ENCODE measurements at places on chromosomes 6 and 20.

GRCh38 chr6:45886776-45887175 is 128.9 kb downstream of the CLIC5 start:
- no peak for DNase-seq

DNA sequence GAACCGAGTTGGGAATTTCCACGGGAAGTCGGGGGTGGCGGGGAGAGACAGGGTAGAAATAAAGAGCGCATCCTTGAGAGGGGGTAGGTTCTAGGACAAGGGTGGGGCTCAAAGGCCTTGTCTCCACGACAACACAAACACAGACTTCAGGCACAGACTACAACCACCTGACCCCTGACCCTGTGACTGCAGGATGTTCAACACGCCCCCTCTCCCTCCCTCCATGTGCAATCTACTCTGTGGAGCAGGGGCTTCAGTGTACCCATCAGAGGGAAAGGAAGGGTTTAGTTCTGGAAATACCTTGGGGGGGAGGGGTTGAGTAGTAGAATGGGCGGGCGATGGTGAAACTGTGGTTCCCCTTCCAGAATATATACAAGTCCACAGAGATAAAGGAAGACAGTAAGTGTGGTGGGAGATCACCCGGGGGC is 651 bp upstream of the TAPBP start:
- peak; percentile 66 for DNase-seq

- DNase-seq: peak; percentile 3
Measured at GRCh38 chr6:101114703-101115102, 233.6 kb upstream of the ASCC3 start.

- DNase-seq: no peak
Measured at GRCh38 chr6:5729813-5730517, 276.8 kb downstream of the NRN1 start.

GRCh38 chr6:166289207-166290060 is 18.8 kb downstream of the PRR18 start:
- DNase-seq: no peak

DNA sequence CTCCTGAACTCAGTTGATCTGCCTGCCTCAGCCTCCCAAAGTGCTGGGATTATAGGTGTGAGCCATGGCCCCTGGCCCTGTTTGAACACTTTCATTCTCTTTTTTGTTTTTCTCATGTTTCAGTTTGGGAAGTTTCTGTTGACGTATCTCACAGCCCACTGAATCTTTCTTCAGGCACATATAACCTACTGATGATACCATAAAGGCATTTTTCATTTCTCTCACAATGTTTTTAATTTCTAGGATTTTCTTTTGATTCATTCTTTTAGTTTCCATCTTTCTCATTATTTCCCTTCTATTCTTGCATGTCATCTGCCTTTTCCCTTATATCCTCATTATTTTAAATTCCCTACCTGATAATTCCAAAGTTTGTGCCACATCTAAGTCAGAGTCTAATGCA is 58.5 kb upstream of the EZR start:
- DNase-seq: no peak

DNA sequence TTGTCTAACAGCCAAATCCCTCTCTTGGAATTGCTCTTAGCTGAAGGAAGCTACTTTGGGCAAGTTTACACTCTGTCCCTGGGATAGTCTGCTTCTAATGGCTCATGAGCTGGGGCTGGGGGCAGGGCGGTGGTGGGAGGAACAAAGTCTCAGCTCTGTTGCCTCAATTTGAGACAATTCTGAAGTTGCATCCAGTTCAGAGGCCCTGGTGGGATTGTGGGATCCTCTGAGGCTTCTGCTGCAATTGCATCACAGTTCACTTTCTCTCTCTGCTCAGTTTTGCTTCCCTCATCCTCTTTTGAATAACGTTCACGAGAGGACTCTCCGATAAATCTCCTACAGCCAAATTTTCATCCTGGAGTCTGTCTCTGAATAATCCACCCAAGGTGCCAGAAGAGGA is 440.6 kb upstream of the SLC35B3 start:
- DNase-seq: no peak

GRCh38 chr6:33314943-33315792 is 1.3 kb upstream of the TAPBP start:
- DNase-seq: no peak

DNA sequence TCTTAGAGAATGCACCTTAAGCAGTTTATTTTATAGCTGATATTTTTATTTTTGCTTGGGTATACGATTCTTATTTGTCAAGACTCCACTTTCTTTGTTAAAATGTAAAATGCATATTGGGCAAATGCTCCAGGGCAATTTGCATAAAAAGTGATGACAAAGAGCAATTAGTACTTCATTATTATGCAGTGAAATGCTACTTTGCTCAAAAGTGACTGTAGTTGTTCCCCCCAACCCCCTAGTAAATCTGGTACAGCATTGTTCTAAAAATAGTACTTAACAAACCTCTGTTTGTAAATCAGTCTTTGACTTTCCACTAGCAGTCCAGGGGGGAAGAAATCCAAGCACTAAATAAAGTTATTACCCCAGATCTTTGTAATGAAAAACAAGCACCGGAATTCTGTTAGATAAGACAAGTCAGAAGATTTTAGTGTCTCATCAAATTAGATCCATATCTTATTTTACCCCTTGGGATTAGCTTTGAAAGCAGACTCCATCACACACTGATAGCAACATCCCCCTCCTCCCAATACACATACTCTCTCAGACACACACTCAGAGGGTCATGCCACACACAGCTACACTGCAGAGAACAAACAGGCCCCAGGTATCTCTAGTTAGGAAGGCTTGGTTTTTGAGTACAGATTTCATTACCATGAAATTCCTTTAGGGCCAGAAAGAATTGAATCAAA is 32.9 kb upstream of the BACH2 start:
- DNase-seq: no peak

GRCh38 chr6:160430751-160431150 is 82.6 kb downstream of the SLC22A3 start:
- DNase-seq: no peak

DNA sequence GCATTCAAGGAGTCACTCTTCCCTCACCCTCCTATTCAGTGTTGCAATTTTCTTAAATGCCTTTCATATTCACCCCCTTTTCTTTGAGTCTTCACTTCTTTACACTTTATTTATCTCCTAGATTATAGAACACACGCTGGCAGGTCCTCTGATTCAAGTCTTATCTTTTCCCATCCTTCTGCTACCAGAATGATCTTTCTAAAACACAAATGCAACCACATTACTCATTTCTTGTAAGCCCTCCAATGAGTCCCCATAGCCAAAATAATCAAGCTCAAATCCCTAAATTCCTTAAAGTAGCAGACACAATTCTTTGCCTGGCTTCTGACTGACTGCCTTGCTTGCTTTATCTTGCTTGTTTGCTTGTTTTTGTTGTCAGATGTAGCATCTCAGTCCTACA is 920.0 kb downstream of the TFAP2A start:
- no peak for DNase-seq

- DNase-seq: no peak
Measured at GRCh38 chr6:64040113-64040512, 404.5 kb downstream of the PHF3 start.

DNA sequence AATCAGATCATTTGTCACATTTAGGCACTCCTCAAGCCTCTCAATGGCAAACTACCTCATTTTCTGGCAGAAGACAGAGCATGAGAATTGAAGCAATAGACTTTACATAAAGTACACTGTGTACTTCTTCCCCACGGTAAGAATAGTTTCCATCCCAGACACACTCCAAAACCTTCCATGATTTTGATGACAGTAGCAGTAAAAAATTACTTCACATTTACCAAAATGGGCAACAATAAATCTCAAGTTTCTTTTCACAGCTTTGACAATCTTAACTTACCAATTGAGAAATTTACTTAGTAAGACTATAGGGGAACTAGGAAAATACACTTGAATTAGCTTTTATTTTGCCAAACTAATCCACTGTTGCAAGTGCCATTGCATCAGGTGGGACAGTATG is 353.8 kb downstream of the HAO1 start:
- no peak for DNase-seq

DNA sequence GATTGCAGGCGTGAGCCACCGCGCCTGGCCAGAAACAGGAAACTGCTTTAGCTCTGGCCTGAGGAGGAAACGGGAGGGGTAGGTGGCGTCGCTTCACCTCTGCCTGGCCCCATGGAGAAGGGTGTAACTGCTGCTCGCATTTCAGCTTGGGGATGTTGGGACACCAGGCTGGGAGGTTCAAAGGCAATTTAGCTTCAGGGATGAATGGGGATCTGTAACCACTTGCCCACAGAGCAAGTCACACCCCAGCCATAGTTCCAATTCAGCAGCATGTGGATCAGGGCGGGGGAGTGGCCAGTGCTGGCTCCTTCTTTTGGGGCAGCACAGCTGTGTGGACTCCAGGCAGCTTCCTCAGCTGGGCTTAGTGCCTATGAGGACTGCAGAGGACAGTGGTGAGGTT is 34.8 kb upstream of the NUP153 start:
- no peak for DNase-seq

DNA sequence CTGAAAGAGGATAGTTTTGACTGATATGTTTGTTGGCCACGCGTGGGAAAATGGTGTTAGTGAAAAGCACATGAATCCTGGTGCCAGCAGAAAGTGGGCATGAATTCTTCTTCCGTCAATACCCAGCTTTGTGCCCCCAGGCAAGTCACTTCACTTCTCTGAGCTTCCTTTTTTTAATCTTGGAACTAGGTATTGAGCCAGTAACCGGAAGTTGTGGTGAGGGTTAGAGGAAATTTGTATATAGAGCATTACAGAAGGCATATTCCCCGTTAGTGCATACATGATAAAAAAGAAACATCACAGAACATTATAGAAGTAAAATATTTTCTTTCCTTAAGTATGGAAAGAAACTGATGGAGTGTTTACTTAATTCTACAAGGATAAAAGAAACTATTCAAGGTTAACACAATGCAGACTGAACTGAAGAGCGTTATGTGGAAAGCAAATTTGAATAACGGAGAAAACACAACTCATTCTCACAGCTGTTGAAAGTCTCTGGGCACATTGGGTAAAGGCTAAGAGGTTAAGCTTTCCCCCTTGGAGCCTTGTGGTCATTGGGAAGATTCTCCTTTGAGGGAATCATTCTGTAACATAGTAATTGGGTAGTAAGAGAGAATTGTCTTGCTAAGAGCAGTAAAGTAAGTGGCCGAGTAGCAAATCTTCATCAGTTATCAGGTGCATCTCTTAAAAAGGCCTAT is 223.1 kb downstream of the BCAS1 start:
- no peak for DNase-seq

DNA sequence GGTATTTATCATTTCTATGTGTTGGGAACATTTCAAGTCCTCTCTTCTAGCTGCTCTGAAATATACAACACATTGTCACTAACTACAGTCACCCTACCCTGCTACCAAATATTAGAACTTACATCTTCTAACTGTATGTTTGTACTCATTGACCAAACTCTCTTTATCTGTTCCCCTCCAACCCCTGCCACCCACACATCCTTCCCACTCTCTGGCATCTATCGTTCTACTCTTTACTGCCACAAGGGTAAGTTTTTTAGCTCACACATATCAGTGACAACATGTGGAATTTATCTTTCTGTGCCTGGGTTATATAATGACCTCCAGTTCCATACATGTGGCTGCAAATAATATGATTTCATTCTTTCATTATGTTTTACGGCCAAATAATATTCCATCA is 171.9 kb downstream of the GMDS start:
- no peak for DNase-seq

DNA sequence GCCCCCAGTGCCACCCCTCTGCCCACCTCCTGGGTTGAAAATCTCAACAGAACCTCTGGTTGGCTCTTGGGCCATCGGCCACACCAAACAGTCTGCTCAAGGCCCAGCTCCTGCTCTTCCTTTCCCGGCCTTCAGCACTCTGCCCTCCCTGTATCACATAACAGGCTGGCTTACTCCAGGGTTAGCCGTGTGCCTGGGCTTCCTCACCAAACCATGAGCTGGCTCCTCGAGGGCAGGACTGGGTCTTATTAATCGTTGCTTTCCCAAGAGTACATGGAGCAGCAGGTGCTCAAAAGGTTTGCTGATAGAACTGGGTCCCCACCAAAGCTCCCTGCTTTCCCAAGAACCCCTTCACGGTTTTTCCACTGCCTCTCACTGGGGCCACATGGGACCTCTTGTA is 12.7 kb upstream of the FAM83C start:
- DNase-seq: no peak

DNA sequence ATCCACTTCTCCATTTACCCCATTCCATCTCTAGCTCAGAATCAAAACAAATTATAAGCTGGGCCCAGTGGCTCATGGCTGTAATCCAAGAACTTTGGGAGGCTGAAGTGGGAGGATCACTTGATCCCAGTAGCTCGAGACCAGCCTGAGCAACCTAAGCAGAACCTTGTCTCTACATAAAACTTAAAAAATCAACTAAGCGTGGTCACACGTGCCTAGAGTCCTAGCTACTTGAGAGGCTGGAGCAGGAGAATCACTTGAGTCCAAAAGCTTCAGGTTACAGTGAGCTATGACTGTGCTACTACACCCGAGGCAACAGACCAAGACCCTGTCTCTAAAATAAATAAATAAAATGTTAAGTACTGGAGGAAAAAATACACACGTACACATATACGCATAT is 74.7 kb upstream of the RUNX2 start:
- DNase-seq: no peak

DNA sequence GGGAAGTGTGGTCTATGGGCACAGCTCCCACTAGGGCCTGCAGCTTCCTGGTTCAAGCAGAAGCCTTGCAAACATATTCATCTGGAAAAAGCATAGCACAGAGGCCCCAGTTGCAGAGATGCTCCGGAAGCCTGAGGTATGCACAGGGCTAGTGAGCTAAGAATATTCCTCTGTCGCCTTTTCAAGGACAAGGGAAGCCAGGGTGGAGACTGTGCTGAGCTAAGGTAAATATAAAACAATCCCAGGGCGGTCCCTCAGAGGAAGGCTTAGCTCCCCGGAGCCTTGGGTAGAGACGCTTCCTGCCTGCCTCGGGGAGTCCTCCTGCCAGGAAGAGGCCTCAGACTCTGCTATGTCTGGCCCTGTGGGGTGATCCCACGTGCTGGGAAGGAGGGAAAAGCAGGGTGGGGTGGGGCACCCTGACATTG is 134.8 kb upstream of the FOXA2 start:
- DNase-seq: no peak

DNA sequence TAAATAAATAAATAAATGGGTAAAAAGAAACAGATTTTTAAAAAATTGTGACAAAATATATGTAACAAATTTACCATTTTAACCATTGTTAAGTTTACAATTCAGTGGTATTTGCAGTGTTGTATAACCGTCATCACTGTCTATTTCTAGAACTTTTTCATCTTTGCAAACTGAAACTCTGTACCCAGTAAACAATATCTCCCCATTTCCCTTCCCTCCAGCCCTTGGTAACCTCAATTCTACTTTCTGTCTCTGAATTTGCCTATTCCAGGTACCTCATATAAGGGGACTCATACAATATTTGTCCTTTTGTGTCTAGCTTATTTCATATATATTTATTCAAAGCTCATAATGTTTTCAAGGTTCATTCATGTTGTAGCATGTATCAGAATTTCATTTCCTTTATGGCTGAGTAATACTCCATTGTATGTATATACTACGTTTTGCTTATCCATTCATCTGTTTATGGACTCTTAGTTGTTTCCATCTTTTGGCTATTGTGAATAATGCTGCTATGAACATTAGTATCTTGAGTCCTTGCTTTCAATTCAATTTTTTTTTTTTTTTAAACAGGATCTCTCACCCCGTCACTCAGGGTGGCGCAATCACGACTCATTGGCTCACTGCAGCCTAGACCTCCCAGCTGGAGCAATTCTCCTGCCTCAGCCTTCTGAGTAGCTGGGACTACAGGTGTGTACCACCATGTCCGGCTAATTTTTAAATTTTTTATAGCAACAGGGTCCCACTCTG is 8.9 kb downstream of the MANBAL start:
- DNase-seq: no peak

- no peak for DNase-seq
Measured at GRCh38 chr6:166465003-166465399, 82.3 kb upstream of the MPC1 start.

GRCh38 chr20:2624190-2624589 is 28.2 kb upstream of the NOP56 start:
- no peak for DNase-seq

All from occipital lobe (tissue), 3 donors.